ENCODE measurements at places on chromosomes 3 and 15.

- no peak for DNase-seq
Observed at GRCh38 chr15:71736286-71736947, 73.9 kb upstream of the NR2E3 start.

GRCh38 chr3:172030181-172030580 lies 9.2 kb upstream of the FNDC3B start:
- no peak for DNase-seq

GRCh38 chr3:100634493-100635272 lies 25.3 kb downstream of the ADGRG7 start:
- DNase-seq: peak; percentile 32

DNA sequence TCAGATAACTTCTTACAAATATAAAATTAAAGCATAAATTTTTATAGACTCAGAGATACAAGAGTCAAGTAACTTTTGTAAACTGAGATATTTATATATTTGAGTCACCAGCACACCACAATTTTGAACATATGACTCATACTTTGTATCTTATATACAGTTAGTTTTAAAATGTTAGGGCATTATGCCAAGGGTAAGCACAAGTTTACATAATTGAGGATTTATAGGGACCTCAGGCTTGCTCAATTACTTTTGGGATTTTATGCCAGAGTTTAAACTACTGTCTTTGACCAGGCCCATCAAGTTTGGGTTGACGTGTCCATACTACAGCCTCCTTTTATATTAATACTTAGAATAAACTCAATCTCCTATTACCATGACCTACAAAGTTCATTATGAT lies 7.4 kb upstream of the FGF7 start:
- DNase-seq: peak; percentile 96

DNA sequence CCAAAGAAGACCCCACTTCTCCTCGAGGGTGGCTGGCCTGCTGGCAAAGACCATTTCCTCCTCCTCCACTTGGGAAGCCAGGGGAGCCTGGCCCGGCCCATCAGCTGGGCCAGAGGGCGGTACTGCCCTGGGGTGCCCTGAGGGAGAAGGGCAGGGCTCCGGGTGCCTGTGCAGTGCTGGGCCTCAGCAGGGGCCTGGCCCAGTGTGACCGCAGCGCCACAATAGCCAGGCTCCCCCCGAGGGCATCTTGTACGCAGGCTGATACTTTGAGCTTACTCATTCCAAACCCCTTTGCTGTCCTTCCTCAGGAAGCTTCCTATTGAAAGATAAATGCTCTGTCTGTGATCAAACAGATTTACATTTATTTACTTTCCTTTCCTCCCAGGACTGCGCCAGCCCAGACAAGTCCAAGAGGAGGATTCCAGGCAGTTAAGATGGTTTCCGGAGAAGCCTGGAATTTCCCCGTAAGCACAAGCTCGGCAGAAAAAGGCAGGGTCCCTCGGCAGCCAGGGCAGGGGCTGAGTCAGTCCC lies 240.1 kb downstream of the XXYLT1 start:
- DNase-seq: peak; percentile 66

- no peak for DNase-seq
Observed at GRCh38 chr3:73924048-73924447, 299.3 kb upstream of the PDZRN3 start.

DNA sequence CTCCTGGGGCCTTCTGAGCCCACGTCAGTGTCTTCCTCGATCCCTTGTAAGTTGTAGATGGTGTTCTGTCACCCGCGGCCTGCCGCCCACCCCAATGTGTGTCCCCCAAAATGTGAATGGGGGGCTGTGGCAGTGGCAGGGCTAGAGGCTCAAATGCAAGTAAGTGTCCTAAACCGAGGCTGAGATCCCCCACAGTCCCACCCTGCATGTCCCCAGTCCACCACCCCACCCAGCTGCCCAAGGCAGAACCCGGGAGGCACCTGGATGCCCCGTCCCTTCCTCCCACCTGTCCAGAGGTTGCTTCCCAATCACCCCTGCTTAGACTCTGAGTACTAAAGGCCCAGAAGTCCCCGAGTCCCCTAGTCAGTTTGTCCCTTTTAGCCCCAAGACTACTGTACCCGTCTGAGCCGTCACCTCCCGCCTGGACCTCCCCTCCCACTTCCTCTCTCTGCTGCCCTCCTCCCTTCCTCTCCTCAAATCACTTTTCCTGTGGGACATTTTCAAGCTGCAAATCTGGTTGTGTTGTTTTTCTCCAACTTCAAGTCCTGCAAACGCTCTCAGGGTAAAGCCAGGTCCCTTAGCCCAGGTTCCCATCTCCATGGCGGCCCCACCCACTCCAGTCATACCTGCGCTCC lies 11.8 kb upstream of the PLXND1 start:
- DNase-seq: no peak

GRCh38 chr3:15875016-15875689 lies 77.4 kb upstream of the ANKRD28 start:
- DNase-seq: peak; percentile 63
